Endothelial cell of coronary artery (primary cell): ENCODE measurements at places on chromosomes 2 and 18. TPM values are rescaled to one million over a fixed set of nuclear protein-coding genes. Genes with fewer than 3 reads are reported as not detected.

The SCN7A gene
- total RNA-seq, result not detected in 2 replicates

The PER2 gene
- 2.1 and 2.6 TPM in 2 replicates for total RNA-seq

The CD302 gene
- 3.3 and 6.2 TPM in 2 replicates for total RNA-seq

The KCNG2 gene
- not detected in 2 replicates for total RNA-seq

The MERTK gene
- 15.8 and 17.3 TPM in 2 replicates for total RNA-seq

The SLC4A3 gene
- 0.27 and 0.38 TPM in 2 replicates for total RNA-seq

The CXCR2 gene
- not detected in 2 replicates for total RNA-seq

The FSHR gene
- not detected in 2 replicates for total RNA-seq

The CIDEA gene
- 0.81 TPM in 1 of 2 replicates, not detected in the other for total RNA-seq

The CDH20 gene
- total RNA-seq, result 2.8 TPM in 1 of 2 replicates, not detected in the other

The CHRND gene
- total RNA-seq, result not detected in 2 replicates

The TMEM198 gene
- 0.09 TPM in 1 of 2 replicates, not detected in the other for total RNA-seq

The LRRTM4 gene
- total RNA-seq, result under 0.01 TPM in 1 of 2 replicates, not detected in the other

The OR6B2 gene
- not detected in 2 replicates for total RNA-seq

The CFAP221 gene
- 0.19 TPM in 1 of 2 replicates, not detected in the other for total RNA-seq

The POTEI gene
- 0.09 TPM in 2 replicates for total RNA-seq

The CXCR4 gene
- total RNA-seq, result 76.6 and 235 TPM in 2 replicates

The B3GNT7 gene
- total RNA-seq, result 0.09 TPM in 2 replicates

The GCKR gene
- 6.7 and 9.3 TPM in 2 replicates for total RNA-seq

The RAB6C gene
- under 0.01 TPM in 1 of 2 replicates, not detected in the other for total RNA-seq

The DSG1 gene
- total RNA-seq, result not detected in 2 replicates

The IL1RL2 gene
- total RNA-seq, result 0.56 TPM in 1 of 2 replicates, not detected in the other

The PLGLB2 gene
- 0.72 and 1.3 TPM in 2 replicates for total RNA-seq

The CFAP53 gene
- 0.18 and 0.28 TPM in 2 replicates for total RNA-seq

The POTEJ gene
- total RNA-seq, result 0.09 TPM in 2 replicates

The DCTN1 gene
- 147 and 177 TPM in 2 replicates for total RNA-seq

The SULT1C4 gene
- 4.3 and 9.3 TPM in 2 replicates for total RNA-seq

The PSMD14 gene
- 94.0 and 125 TPM in 2 replicates for total RNA-seq

The MOGAT1 gene
- not detected in 2 replicates for total RNA-seq

The EDAR gene
- not detected in 2 replicates for total RNA-seq

The KYNU gene
- not detected in 2 replicates for total RNA-seq

The TPO gene
- not detected in 2 replicates for total RNA-seq

The DCC gene
- under 0.01 TPM in 1 of 2 replicates, not detected in the other for total RNA-seq

The ZNF236 gene
- total RNA-seq, result 4.9 and 7.7 TPM in 2 replicates

The REG1B gene
- total RNA-seq, result not detected in 2 replicates

The LYG1 gene
- 0.27 and 0.28 TPM in 2 replicates for total RNA-seq

The NT5C1B gene
- total RNA-seq, result not detected in 2 replicates

The MC4R gene
- not detected in 2 replicates for total RNA-seq

The RND3 gene
- total RNA-seq, result 58.3 and 60.7 TPM in 2 replicates

The CRYGC gene
- not detected in 2 replicates for total RNA-seq

The NEU2 gene
- not detected in 2 replicates for total RNA-seq

The MTX2 gene
- total RNA-seq, result 27.2 and 27.3 TPM in 2 replicates

The SCG2 gene
- total RNA-seq, result 0.38 TPM in 1 of 2 replicates, not detected in the other

The MRO gene
- total RNA-seq, result not detected in 2 replicates

The NOSTRIN gene
- total RNA-seq, result 0.36 TPM in 1 of 2 replicates, not detected in the other

The C2orf78 gene
- not detected in 2 replicates for total RNA-seq

The PTPRN gene
- not detected in 2 replicates for total RNA-seq

The TEKT4 gene
- total RNA-seq, result not detected in 2 replicates

The SLC16A14 gene
- total RNA-seq, result 0.09 and 0.18 TPM in 2 replicates

The REG3A gene
- total RNA-seq, result not detected in 2 replicates
